Mammary epithelial cell (primary cell): ENCODE measurements at places on chromosomes 3 and 15. TPM values are rescaled to one million over a fixed set of nuclear protein-coding genes. Genes with fewer than 3 reads are reported as not detected.

The FANCD2OS gene
- not detected for polyA plus RNA-seq

The GOLGA6B gene
- not detected for polyA plus RNA-seq

The RAD51 gene
- 19.2 TPM for polyA plus RNA-seq

The UBL7 gene
- polyA plus RNA-seq = 42.9 TPM

The DNAH12 gene
- polyA plus RNA-seq = 0.02 TPM

The LMAN1L gene
- polyA plus RNA-seq = not detected

The SYNPR gene
- polyA plus RNA-seq = not detected

The TTC21A gene
- 1.3 TPM for polyA plus RNA-seq

The MRPL3 gene
- 113 TPM for polyA plus RNA-seq

The LRRC34 gene
- 0.40 TPM for polyA plus RNA-seq

The MUC20 gene
- polyA plus RNA-seq = 0.37 TPM

The TRPC1 gene
- 6.9 TPM for polyA plus RNA-seq

The ASB14 gene
- not detected for polyA plus RNA-seq

The CPN2 gene
- polyA plus RNA-seq = not detected

The RASL12 gene
- 0.09 TPM for polyA plus RNA-seq

The MESP2 gene
- polyA plus RNA-seq = 0.10 TPM

The EXD1 gene
- 0.08 TPM for polyA plus RNA-seq

The C3orf85 gene
- polyA plus RNA-seq = not detected

The ROPN1 gene
- polyA plus RNA-seq = 1.7 TPM

The VILL gene
- 1.8 TPM for polyA plus RNA-seq

The P2RY12 gene
- polyA plus RNA-seq = not detected

The P2RY1 gene
- 0.12 TPM for polyA plus RNA-seq

The GRAMD2A gene
- polyA plus RNA-seq = 13.0 TPM

The XRN1 gene
- 3.8 TPM for polyA plus RNA-seq

The CLDN16 gene
- polyA plus RNA-seq = 0.08 TPM

The SLCO3A1 gene
- 44.6 TPM for polyA plus RNA-seq

The ZNF385D gene
- polyA plus RNA-seq = 7.1 TPM

The SELENOS gene
- 68.4 TPM for polyA plus RNA-seq

The CDHR4 gene
- not detected for polyA plus RNA-seq

The GOLGA8G gene
- not detected for polyA plus RNA-seq

The ACOX2 gene
- 0.74 TPM for polyA plus RNA-seq

The DYNLT2B gene
- 18.4 TPM for polyA plus RNA-seq

The NPTN gene
- 206 TPM for polyA plus RNA-seq
